ENCODE measurements at places on chromosomes 2 and 18. TPM values are rescaled to one million over a fixed set of nuclear protein-coding genes. Genes with fewer than 3 reads are reported as not detected.

BIRC6 gene
- 98.7 TPM for total RNA-seq

OTOF gene
- 0.26 TPM for total RNA-seq

CYRIA gene
- 22.4 TPM for total RNA-seq

FBLN7 gene
- 5.3 TPM for total RNA-seq

SPRED2 gene
- 48.7 TPM for total RNA-seq

IL18R1 gene
- 18.2 TPM for total RNA-seq

CCDC102B gene
- 10.7 TPM for total RNA-seq

ALPG gene
- total RNA-seq: not detected

CTIF gene
- 196 TPM for total RNA-seq

C2orf80 gene
- total RNA-seq: not detected

CHRNG gene
- total RNA-seq: not detected

TCF23 gene
- 0.48 TPM for total RNA-seq

UPP2 gene
- not detected for total RNA-seq

E2F6 gene
- 22.5 TPM for total RNA-seq

IL36B gene
- not detected for total RNA-seq

VIL1 gene
- total RNA-seq: 0.55 TPM

ALLC gene
- not detected for total RNA-seq

TMEM169 gene
- total RNA-seq: 0.45 TPM

TOGARAM2 gene
- total RNA-seq: 0.39 TPM

RGPD3 gene
- total RNA-seq: 0.42 TPM

CD207 gene
- total RNA-seq: 0.29 TPM

UGGT1 gene
- total RNA-seq: 50.3 TPM

ASAP2 gene
- total RNA-seq: 22.9 TPM

POTEE gene
- 0.16 TPM for total RNA-seq

FSHR gene
- total RNA-seq: not detected

LRRC30 gene
- total RNA-seq: not detected

NTSR2 gene
- not detected for total RNA-seq

C2orf72 gene
- total RNA-seq: not detected

FAM117B gene
- total RNA-seq: 3.3 TPM

Data from mesenteric fat pad (tissue), 1 donor.